ENCODE measurements at places on chromosomes 16 and 17.

- DNase-seq: no peak
Observed at GRCh38 chr17:35377068-35377467, 3.6 kb upstream of the SLFN11 start.

DNA sequence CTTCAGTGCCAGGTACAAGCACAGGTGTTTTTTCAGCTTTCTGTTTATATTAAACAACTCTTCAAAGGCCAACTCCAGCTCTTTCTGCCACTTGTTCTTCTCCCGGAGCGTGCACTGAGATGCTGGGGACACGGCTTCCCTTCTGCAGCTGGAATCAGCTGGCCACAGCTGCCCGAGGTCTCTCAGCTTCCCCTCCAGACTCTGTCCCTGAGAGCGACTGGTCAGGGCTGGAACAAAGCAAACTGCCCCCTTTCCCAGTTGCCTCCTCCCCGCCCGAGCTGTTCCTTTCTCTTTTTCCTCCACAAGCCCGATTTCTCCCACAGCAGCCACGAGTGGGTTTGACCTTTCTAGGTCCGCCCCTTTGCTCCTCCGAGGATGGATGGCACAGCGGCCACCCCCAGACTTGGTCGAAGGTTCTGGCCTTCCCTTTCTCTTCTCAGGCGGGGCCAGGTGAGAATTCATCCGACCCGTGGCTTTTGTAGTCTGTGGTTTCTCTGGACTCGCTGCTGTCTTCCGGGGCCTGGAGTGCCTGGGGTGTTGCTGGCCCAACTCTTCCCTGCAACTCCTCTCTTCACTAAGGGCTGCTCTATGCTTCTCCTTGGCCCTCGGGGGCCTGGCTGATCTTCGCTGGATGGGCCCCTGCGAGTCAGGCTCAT is 11.5 kb downstream of the CEP295NL start:
- no peak for DNase-seq

DNA sequence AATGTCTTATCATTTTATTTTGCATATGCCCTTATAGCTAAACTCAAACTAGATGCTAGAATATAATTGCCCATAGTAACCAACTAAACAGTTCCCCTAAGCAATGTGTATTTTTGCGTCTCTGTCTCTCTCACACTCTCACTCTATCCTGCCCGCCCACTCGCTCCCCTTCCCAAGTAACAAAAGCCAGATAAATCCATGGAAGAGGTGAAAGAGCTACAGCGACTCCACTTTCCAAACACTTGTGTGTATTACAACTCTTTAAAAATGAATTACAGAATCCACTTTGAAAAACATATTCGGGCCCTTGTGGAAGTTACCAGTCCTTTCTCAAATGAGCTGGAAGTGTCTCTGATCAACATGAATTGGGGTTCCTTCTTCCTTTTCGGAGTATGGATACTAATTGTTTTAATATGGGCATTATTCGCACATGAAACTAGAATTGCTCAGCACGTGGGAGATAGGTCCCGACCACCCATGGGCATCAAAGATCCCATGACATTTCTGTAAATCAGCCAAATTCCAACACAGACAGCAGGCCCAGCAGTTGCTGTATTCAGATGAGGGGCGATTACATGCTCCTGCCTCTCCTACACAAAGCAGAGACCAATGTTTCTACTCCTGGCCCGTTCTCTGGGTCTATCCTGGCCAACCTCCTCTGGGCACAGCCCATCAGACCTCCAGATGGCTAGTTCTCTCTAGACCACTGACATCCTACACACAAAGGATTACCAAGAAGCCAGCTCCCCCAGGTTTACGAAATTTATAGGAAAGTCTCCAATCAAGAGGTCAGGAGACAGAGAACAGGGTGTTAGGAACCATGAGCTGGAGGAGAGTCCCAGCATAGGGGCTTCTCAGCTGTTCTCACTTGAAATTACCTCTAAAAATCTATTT is 121.5 kb downstream of the ZFHX3 start:
- no peak for DNase-seq

- DNase-seq: no peak
Observed at GRCh38 chr16:7420843-7421242, 88.2 kb downstream of the RBFOX1 start.

DNA sequence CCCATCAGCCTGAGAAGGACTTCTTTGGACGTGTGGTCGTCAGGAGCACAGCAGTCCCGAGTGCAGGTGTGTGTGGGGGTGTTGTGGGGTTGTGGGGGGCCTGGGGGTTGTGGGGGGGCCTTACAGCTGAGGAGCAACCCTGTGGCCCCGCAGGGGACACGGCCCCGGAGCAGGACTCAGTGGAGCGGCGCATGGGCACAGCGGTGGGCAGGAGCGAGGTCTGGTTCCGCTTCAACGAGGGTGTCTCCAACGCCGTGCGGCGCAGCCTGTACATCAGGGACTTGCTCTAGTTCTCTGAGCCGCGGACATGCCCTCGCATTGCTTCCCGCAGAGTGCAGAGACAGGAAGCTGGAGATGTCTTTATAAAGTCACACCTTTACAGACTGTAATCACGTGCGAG is 2.8 kb downstream of the GNG13 start:
- DNase-seq: no peak

- DNase-seq: peak; percentile 52
Observed at GRCh38 chr17:2053380-2054261, 1.3 kb upstream of the HIC1 start.

DNA sequence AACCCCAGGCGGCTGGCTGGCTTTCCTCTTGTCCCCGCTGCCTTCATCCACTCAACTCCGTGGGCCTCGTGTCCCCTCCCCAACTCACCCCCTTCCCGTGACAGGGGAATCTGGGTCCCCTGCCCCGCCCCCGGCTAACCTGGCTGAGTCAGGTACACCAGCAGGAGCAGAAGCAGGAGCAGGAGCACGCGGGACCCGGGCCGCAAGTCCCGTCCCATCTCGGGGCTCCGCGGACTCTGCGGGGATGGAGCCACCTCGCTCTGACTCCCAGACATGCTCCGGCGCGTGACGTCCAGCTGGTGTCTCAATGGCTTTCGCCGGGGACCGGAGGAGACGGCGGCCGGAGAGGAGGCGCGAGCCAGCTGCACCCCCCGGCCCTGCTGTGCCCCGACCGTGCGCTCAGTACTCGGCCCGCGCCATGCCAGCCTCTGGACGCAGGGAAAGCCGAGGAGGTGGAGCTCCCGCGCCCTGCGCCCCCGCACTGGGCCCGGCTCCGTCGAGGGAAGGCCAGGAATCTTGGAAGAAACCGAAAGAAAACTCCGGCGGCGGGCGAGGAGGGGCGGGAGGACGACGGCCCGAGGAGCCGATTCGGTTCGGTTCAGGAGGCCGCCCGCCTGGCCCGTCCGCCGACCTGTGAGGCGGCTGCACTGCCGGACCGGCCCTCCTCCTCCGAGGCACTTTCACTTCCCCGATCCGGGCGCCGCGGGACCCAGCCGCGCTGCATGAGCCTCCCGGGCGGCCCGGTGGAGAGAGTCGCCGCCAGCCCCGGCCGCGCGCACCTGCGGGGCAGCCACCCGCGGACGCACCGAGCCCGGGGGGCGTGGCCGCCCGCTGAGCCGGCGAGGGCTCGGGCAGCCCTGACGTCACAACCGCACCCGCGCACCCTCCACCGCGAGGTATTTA is at the start of the genes CXCL16 and ZMYND15:
Gene CXCL16 (minus strand): TSS at position 807 of the 903 bp plus-strand sequence. CDS start 589 bp downstream, at position 218.
Gene ZMYND15 (plus strand): TSS at position 712 of the 903 bp plus-strand sequence. CDS start 716 bp downstream, outside the sequence.
- DNase-seq: no peak

- DNase-seq: no peak
Observed at GRCh38 chr17:14737984-14738651, 437.2 kb downstream of the HS3ST3B1 start.

GRCh38 chr16:58733671-58734458 is at the start of gene GOT2:
Gene GOT2, minus strand, starts transcription at chr16:58734316. Its CDS starts 88 bp downstream, at chr16:58734228.
- DNase-seq: peak; percentile 18
